Adrenal gland (tissue), 19 donors: ENCODE measurements at places on chromosomes 3 and 15.
A peak's percentile ranks its signal among the peaks of the same experiment; 100 is the strongest.

- DNase-seq = no peak
Measured at GRCh38 chr3:15924914-15925313, 127.1 kb upstream of the ANKRD28 start.

- no peak for DNase-seq
Measured at GRCh38 chr3:71400986-71401451, 182.5 kb downstream of the FOXP1 start.

GRCh38 chr3:134406331-134407238 is 32.3 kb upstream of the AMOTL2 start:
- DNase-seq = no peak

- DNase-seq = no peak
Measured at GRCh38 chr3:52839892-52840545, 5.2 kb upstream of the MUSTN1 start.

GRCh38 chr3:171711461-171712170 is 98.7 kb downstream of the PLD1 start:
- DNase-seq = no peak

- DNase-seq = no peak
Measured at GRCh38 chr15:58530056-58530590, 98.3 kb downstream of the LIPC start.

- DNase-seq = no peak
Measured at GRCh38 chr3:126872701-126873342, 110.1 kb upstream of the PLXNA1 start.

- DNase-seq = no peak
Measured at GRCh38 chr3:184748219-184749135, 36.6 kb upstream of the MAGEF1 start.

- no peak for DNase-seq
Measured at GRCh38 chr15:82788496-82788895, 17.4 kb downstream of the FSD2 start.

GRCh38 chr3:57068437-57069089 is 8.1 kb downstream of the SPATA12 start:
- DNase-seq = peak; percentile 85

GRCh38 chr3:174409086-174409743 is 449.9 kb upstream of the NAALADL2 start:
- no peak for DNase-seq

DNA sequence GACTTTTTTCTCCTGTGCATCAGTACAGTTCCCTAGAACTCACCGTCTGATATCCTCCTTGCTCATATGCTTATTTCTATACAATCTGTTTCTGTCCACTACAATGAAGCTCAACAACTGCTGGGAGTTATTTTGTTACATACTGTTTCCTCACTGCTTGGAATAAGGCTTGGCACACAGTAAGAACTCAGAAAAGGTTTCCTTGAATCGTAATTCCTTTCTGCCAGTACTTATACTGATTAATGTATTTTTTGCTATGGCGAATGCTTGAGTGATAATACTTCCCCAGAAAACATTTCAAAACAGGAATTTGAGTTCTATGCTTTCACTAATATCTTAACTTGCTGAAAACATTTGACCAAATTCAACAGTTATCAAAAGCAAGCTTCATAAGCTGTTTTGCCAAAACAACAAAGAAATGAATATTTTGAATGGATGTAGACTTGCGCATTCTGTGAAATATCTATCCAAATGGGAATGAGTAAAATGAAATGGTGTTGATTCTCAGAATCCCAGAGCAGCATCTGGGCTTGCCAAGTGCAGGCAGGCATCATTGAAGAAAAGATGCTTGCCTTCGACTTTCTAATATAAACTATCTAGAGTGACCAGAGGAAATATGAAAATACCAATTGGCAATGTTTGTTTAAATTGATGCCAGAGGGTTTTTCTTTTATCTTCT is 286.3 kb downstream of the RAP2B start:
- no peak for DNase-seq

DNA sequence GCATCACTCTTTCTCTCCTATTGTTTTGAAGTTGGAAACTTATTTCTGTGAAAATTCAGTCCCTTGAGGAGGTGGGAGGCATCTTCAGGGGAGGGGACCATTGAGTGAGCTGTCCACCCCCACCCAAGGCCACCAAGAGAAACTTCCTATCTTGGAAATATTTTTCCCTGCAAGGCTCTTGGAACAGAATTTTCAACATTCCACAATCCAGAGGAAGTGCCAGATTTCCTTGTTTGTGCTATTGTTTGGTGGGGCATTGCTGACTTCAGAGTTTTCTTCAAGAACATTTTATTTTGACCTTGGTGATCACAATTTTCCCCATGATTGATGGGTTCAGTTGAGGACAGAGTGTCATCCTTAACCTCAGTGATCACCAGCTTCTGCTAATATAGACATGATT is 12.0 kb downstream of the DNASE1L3 start:
- DNase-seq = no peak

GRCh38 chr3:20310629-20311028 is 124.6 kb upstream of the SGO1 start:
- DNase-seq = no peak

DNA sequence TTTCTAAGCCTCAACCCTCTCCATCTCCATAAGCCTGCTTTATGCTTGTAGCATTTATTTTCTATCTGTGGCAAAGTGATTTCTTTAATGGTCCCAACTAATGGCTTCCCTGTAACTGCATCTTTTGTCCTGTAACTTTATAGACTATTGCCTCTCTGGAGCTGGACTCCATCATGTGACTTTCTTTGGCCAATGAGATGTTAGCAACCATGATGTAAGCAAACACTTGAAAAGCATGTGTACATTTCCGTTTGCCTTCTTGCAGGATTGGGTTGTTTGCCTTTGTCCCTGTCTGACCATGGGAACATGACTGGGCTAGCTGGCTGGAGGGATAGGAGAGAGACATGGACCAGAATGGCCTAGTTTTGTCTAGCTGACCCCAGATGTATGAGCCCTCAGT is 106.0 kb upstream of the LRIG1 start:
- DNase-seq = no peak

- no peak for DNase-seq
Measured at GRCh38 chr15:72992841-72993252, 59.4 kb upstream of the NEO1 start.

DNA sequence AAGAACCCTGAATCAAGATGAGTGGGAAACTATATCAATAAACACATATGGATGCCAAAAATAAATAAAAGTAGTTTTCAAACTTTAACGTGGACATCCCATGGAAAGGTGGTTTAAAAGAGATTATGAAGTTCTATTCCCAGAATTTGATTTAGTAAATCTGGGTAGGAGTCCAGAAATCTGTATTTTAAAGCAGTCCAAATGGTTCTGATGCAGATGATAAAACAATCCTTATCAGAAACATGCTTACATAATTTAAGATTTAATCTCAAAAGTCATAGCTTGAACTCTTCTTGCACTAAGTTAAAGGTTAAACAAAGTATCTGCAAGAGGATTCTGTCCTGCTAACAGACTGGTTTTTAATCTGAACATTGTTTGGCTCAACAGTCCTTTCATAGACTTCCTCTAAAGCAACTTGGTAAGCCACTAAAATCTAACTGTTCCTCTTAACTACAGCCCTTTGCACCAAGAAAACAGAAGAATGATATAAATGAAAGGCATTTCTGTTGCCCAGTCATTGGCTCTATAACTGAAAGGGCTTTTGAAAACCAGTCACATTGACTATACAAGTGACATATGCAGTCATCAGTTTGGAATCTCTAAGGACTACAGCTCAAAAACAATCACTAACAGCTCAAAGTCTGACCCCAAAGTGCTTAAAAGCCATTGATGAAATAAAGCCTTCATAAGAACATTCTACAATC is 23.4 kb upstream of the MAP4 start:
- DNase-seq = no peak

DNA sequence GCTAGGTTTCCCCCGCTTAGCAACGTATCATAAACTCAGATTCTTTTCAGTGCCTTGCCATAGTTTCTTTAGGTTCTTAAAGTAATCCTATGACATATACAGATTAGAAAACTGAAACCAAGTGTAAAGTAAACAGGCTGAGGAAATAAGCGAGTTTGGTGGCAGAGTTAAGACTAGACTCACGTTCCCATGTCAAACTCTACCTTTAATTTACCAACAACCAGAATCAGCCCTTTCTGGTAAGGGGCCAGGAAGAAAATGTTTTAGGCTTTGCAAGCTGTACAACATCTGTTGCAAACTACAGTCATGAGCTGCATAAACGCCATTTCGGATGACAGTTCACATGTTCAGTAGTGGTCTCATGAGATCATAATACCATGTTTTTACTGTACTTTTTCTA is 128.0 kb upstream of the PRICKLE2 start:
- no peak for DNase-seq

DNA sequence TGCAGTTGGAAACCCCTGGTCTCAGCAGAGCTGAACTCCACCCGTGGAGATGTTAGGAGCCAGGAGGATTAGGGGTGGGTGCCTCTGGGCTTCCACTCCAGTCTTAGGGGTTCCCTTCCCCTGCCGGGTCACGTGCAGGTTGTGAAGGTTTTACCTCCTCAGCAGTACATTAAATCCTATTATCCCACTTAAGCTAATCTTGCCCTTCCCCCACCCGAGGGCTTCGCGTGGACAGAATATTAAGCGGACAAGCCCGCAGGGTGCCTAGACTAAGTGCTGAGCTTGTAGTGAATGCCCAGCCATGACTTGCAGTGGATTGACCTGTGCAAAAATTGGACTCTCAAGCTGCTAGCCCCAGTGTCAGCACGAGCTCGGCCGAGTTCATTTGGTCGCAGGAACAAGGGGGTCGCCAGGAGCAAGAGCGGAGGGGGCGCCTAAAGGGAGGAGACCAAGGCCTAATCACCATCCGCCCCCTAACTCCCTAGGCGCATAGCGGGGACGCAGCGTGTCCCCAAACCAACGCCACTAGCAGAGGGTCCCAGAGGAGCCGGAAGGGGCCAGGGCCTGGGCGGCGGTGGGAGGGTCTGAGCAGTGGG is 498 bp upstream of the SEMA4B start:
- DNase-seq = no peak

GRCh38 chr15:101187820-101188636 is 63.8 kb downstream of the CHSY1 start:
- DNase-seq = no peak

DNA sequence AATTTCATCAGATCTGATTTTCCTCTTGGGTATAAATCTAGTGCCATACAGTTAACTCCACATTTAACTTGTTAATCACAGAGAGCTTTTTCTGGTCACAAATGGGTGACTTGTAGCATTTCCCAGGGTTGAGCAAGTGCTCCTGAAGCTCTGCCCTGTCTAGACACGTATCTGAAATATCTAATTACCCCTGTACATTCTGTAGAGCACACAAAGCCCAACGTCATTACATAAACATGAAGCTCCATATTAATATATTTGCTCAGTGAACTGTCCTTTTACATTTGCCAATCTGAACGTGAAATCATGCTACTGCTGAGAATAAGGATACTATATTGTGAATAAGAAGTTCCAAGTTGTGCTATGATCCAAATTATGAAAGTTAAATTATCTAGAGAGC is 49.0 kb downstream of the THBS1 start:
- DNase-seq = no peak

GRCh38 chr3:147397875-147398812 is 8.2 kb downstream of the ZIC4 start:
- no peak for DNase-seq

DNA sequence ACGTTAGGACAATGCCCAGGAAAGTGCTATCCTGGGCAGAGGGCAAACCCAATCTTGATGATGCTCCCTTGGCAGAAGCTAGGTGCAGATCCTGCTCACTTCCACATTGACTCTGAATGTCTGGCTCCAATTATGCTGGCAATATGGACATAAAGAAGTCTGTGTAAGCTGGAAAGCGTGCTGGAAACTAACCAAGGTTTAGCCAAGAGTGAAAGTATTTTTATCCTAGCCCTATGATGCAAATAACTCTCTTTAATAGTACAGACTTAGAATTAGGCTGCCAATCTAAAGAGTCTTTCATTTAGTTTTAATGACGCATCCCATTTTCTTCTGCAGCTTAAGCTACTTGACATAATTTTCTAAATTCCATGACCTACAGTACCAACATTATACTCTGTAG is 571.8 kb downstream of the TUSC7 start:
- no peak for DNase-seq

- DNase-seq = no peak
Measured at GRCh38 chr15:88118741-88119140, 137.8 kb downstream of the NTRK3 start.

- DNase-seq = no peak
Measured at GRCh38 chr3:174613173-174613572, 246.0 kb upstream of the NAALADL2 start.

- no peak for DNase-seq
Measured at GRCh38 chr15:40702077-40702476, 7.1 kb downstream of the RAD51 start.

DNA sequence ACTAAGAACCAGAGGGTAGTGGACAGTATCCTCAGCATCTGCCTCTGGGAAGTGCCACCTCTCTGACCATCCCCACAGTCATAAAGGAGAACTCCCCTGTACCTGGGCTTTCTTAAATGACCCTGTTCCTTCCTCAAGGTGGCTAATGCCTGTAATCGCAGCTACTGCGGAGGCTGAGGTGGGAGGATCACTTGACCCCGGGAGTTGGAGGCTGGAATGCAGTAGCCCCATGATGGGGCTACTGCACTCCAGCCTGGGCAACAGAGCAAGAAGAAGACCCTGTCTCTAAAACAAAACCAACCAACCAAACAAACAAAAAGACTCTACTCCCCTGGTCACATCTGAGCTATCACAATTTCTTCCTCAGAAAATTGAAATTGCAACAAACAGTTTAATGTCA is 848 bp upstream of the BUB1B start:
- no peak for DNase-seq

- peak; percentile 23 for DNase-seq
Measured at GRCh38 chr15:98734466-98735199, 86.3 kb downstream of the IGF1R start.

DNA sequence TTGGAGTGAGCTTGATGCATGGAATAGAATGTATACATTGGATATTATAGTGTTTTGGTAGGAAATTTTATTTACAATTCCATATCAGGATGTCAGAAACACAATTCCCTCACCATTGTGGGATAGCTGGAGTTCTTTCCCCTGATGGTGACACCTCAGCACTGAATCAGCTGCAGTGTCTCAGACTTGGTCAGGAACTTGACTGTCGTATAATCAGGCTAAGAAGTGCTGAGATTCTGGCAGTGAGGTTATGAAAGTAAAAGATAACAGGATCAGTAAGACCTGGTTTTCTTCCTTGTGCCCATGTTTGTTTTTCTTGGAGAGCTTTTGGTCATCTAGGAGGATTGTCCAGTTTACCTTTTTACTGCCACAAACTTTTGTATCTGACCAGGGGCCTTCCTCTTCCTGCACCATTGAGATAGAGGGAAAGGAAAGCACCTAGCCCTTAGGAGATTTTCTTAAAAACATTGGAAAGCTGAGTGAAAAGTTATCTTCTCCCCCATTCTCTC is 27.3 kb upstream of the ST3GAL6 start:
- DNase-seq = no peak

GRCh38 chr15:47870956-47871625 is 153.8 kb downstream of the SEMA6D start:
- DNase-seq = no peak

GRCh38 chr3:192931825-192932224 is 14.2 kb upstream of the MB21D2 start:
- no peak for DNase-seq

DNA sequence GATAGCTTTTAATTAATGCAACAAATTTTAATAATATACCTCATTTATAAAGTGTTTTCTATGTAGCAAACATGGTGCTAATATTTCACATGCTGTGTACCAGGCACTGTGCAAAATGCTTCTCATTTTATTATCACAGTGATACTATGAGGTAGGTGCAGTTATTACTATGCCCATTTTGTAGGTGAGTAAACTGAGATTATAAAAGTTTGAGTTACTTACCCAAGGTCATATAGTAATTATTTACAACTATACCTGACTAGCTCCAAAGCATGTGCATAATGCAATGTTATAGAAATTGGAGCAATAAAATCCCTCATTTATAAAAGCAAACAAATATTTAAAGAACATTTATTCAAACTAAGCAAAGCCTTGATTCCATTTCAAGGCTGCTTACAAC is 54.5 kb upstream of the DCBLD2 start:
- DNase-seq = no peak
